Activated CD4-positive, alpha-beta memory T cell treated with anti-CD3 and anti-CD28 coated beads, Interleukin-2, amount 10 ng/mL, durations not matched to agents 7 days and 5 days (primary cell): ENCODE measurements at places on chromosomes 6 and 20. TPM values are rescaled to one million over a fixed set of nuclear protein-coding genes. Genes with fewer than 3 reads are reported as not detected.

DNA sequence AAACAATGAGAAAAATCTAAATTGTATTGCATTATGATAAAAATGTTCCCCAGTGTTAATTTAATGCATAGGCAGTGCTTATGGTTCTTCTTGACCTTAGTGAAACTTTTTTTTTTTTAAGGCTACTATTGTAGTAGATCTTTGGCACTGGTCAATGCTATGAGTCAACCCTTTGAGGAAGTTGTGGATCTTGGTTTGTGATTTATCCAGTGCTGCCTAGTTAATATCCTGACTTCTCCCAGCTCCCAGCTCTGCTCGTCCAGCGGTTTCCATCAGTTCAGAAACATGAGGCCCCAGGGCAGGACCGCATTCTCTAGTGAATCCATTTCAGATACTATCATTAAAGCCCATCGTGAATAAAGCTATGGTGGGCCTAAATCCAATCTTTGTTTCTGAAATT lies 364.5 kb upstream of the JARID2 start:
- H3K36me3 ChIP-seq: peaks cover 6% of the 10 kb centered on the region
- no peaks in the 10 kb centered on the region for H3K27me3 ChIP-seq
- H3K27ac ChIP-seq: no peak overlapping the region
- H3K4me1 ChIP-seq: peaks cover 25% of the 10 kb centered on the region
- DNase-seq: no peak
- no peak overlapping the region for H3K4me3 ChIP-seq

- peaks cover 60% of the 10 kb centered on the region for H3K36me3 ChIP-seq
- peaks cover 21% of the 10 kb centered on the region for H3K4me1 ChIP-seq
- H3K27me3 ChIP-seq: no peaks in the 10 kb centered on the region
- DNase-seq: no peak
Measured at GRCh38 chr20:58668901-58669286, 17.8 kb downstream of the STX16 start.

GRCh38 chr6:80133020-80133419 lies 26.5 kb downstream of the BCKDHB start:
- no peaks in the 10 kb centered on the region for H3K27me3 ChIP-seq
- DNase-seq: peak; percentile 27
- no peaks in the 10 kb centered on the region for H3K4me1 ChIP-seq
- H3K4me3 ChIP-seq: no peak overlapping the region

The ATAT1 gene
- 6.3 TPM for total RNA-seq

GRCh38 chr6:35214869-35215664 lies 1.3 kb downstream of the SCUBE3 start:
- no peaks in the 10 kb centered on the region for H3K36me3 ChIP-seq
- H3K4me1 ChIP-seq: peaks cover 6% of the 10 kb centered on the region
- DNase-seq: no peak
- peaks cover 73% of the 10 kb centered on the region for H3K27me3 ChIP-seq
- no peak overlapping the region for H3K27ac ChIP-seq
- H3K4me3 ChIP-seq: no peak overlapping the region

DNA sequence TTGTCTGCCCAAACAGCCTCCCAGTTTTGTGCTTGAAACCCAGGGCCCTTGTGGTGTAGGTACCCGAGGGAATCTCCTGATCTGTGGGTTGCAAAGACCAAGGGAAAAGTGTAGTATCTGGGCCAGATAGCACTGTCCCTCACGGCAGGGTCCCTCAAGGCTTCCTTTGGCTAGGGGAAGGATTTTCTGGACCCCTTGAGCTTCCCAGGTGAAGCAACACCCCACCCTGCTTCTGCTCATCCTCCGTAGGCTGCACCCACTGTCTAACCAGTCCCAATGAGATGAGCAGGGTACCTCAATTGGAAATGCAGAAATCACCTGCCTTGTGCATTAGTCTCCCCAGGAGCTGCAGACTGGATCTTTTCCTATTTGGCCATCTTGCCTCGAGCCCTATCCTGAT lies 791.8 kb upstream of the MANEA start:
- H3K4me3 ChIP-seq: no peak overlapping the region
- no peaks in the 10 kb centered on the region for H3K27me3 ChIP-seq
- H3K4me1 ChIP-seq: peaks cover 5% of the 10 kb centered on the region
- no peak overlapping the region for H3K27ac ChIP-seq
- H3K36me3 ChIP-seq: no peaks in the 10 kb centered on the region

GRCh38 chr20:50328222-50328979 lies 137.8 kb downstream of the CEBPB start:
- H3K27ac ChIP-seq: no peak overlapping the region
- no peak for DNase-seq
- peaks cover 11% of the 10 kb centered on the region for H3K27me3 ChIP-seq
- H3K4me3 ChIP-seq: no peak overlapping the region
- H3K4me1 ChIP-seq: no peaks in the 10 kb centered on the region

GRCh38 chr6:90021711-90022110 lies 127.4 kb downstream of the GJA10 start:
- DNase-seq: no peak
- H3K36me3 ChIP-seq: peaks cover 40% of the 10 kb centered on the region
- H3K27me3 ChIP-seq: no peaks in the 10 kb centered on the region
- no peak overlapping the region for H3K4me3 ChIP-seq
- peaks cover 22% of the 10 kb centered on the region for H3K4me1 ChIP-seq

DNA sequence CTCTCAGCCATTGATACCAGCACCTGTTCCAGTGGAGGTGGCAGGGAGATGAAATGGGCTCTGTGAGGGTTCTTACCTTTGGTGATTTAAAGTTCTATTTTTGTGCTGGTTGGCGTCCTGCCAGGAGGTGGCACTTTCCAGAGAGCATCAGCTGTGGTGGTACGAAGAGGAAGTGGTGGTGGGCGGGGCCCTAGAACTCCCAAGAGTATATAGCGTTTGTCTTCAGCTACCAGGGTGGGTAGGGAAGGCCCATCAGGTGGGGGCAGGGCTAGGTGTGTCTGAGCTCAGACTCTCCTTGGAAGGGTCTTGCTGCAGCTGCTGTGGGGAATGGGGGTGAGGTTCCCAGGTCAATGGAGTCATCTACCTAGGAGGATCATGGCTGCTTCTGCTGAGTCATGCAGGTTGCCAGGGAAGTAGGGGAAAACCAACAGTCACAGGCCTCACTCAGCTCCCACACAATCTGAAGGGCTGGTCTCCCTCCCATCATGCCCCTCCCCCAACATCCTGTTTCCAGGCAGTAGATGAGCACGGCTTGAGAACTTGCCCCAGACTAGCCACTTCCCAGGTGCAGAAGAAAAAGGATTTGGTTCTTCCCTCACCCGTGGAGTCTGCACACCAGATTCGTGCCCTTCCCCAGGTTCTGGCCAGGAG lies 46.6 kb downstream of the MOXD1 start:
- no peak overlapping the region for H3K4me3 ChIP-seq
- DNase-seq: peak; percentile 33
- peaks cover 19% of the 10 kb centered on the region for H3K4me1 ChIP-seq
- no peaks in the 10 kb centered on the region for H3K36me3 ChIP-seq
- no peak overlapping the region for H3K27ac ChIP-seq

GRCh38 chr6:71248306-71248765 lies 40.3 kb upstream of the OGFRL1 start:
- H3K27ac ChIP-seq: no peak overlapping the region
- H3K4me1 ChIP-seq: no peaks in the 10 kb centered on the region
- H3K4me3 ChIP-seq: no peak overlapping the region
- peaks cover 12% of the 10 kb centered on the region for H3K27me3 ChIP-seq
- H3K36me3 ChIP-seq: no peaks in the 10 kb centered on the region

- no peak for DNase-seq
- no peak overlapping the region for H3K27ac ChIP-seq
- peaks cover 2% of the 10 kb centered on the region for H3K4me1 ChIP-seq
- no peak overlapping the region for H3K4me3 ChIP-seq
- H3K36me3 ChIP-seq: peaks cover 33% of the 10 kb centered on the region
Measured at GRCh38 chr6:158110986-158111385, 57.1 kb downstream of the SERAC1 start.

GRCh38 chr6:91720324-91720723 lies 1133.5 kb upstream of the MAP3K7 start:
- H3K4me1 ChIP-seq: no peaks in the 10 kb centered on the region
- no peaks in the 10 kb centered on the region for H3K36me3 ChIP-seq
- no peaks in the 10 kb centered on the region for H3K27me3 ChIP-seq
- H3K27ac ChIP-seq: no peak overlapping the region
- no peak for DNase-seq
- H3K4me3 ChIP-seq: no peak overlapping the region
